ENCODE measurements at places on chromosomes 5 and 9. TPM values are rescaled to one million over a fixed set of nuclear protein-coding genes. Genes with fewer than 3 reads are reported as not detected.

DNA sequence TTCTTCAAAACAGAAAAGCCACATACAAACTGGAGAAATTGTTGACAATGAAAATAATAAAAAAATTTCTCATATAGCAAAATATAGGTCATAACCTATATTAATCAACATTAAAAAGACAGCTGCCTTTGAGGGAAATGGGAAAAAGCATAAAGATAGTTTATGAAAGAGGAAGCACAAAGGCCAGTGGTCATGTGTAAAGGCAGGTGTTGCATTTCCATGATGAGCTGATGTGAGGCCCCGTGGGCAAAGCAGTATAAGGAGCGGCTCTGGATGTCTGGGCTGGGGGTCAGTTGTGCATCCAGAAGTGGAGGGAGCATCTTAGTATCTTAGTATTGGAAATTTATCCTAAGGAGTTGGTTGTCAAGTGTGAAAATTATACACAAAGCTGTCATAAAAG, 18.3 kb downstream of the NDUFS6 start:
- H3K27ac ChIP-seq = no peak overlapping the region
- no peak for DNase-seq
- H3K4me3 ChIP-seq = no peak overlapping the region
- no peaks in the 10 kb centered on the region for H3K4me1 ChIP-seq
- H3K27me3 ChIP-seq = no peaks in the 10 kb centered on the region

DNA sequence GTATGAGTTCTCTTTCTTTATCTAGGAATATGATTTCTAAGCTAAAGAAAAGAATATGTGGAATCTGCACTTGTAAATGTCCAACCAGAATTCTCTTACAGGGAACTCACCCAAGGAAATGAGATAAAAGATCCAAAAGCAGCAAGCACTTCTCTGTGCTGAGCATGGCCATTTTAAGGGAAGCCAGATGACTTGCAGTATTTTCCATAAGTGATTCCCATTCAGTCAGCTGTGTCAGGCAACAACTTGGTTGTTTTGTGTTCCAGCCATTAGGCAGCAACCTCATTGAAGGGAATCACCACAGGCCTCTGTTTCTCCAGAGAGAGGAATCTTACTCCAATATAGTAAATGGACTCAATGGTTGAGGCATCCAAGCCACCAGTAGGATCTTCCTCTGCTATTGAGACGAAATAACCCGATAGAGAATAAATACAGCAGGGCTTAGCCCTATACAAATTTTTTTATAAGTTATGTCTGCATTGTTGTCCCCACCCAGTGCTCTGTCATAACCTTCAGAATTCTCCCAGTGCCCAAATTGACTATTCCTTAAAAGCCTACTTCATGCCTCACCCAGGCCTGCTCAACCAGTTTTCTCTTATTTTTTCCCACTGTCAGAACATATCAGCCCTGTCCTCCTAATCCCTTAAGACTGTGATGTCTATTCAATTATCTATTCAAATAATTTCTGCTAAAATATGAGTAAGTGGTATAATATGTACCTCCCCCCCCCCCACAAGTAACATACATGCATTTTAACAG, 236.6 kb downstream of the PJA2 start:
- H3K4me3 ChIP-seq = no peak overlapping the region
- no peaks in the 10 kb centered on the region for H3K4me1 ChIP-seq
- H3K27me3 ChIP-seq = no peaks in the 10 kb centered on the region
- no peaks in the 10 kb centered on the region for H3K36me3 ChIP-seq
- H3K27ac ChIP-seq = no peak overlapping the region

DNA sequence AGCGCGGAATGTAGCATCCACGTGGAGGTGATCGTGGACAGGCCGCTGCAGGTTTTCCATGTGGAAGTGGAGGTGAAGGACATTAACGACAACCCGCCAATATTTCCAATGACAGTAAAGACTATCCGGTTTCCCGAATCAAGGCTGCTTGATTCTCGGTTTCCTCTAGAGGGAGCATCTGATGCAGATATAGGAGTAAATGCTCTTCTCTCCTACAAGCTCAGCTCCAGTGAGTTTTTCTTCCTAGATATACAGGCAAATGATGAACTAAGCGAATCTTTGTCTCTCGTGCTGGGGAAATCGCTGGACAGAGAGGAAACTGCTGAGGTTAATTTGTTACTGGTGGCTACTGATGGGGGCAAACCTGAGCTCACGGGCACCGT, 598 bp downstream of the PCDHA2 start:
- H3K27me3 ChIP-seq = no peaks in the 10 kb centered on the region
- no peaks in the 10 kb centered on the region for H3K4me1 ChIP-seq
- DNase-seq = no peak
- no peaks in the 10 kb centered on the region for H3K36me3 ChIP-seq
- peak overlapping the region; percentile 12 for H3K4me3 ChIP-seq

DNA sequence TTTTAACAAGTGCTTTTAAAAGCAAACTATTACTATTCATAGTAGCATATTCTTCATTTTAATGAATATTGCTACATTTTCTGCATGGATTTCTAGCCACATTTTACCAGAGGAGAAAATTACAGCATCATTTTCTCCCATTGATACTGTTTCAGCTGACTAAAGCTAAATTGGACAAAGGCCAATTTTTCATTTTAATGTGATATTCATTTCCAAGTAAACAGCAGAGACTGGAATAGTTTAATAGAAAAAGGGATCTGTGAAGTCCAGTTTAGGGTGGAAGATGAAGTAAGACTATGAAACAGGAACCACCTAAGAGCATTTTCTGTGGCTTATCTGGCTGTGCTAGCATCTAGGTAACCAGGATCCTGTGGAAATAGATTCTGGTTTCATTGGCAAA, 128.1 kb downstream of the GIN1 start:
- no peaks in the 10 kb centered on the region for H3K27me3 ChIP-seq
- H3K27ac ChIP-seq = no peak overlapping the region
- no peaks in the 10 kb centered on the region for H3K4me1 ChIP-seq

DNA sequence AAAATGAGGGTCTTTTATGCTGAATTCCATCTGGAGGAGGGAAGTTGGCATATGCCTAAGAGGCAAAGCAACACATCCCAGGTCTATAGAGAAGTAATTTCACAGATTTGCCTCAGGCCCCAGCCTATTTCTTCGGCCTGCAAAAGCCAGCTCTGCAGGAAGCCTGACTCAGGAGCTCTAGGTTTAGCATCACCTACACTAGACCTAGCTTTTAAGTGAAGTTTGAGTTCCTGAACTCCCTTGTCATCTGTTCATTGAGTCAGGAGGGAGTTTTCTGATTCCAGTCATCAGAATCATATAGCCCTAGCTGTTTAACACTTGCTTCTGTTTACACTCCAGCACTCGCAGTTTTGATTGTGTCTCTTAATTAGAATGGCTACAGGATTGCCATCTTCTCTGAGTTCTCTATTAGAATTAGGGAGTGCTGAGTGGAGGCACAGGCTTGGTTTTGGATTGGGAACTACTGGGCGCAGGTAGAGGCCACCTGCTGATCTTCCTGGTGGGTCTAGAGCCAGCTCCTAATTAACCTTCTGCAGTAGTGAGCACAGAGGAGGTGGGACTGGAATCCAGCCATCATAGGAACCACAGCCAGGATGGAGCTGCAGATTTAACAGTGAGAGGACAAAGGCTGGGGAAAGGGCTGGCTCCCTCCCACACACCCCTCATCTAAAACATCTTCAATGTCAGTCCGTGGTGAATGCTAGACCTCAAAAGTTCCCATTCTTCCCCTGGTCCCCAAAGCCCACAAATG, 179.5 kb downstream of the TRIO start:
- no peaks in the 10 kb centered on the region for H3K36me3 ChIP-seq
- no peak for DNase-seq
- H3K27me3 ChIP-seq = no peaks in the 10 kb centered on the region
- H3K4me3 ChIP-seq = no peak overlapping the region

DNA sequence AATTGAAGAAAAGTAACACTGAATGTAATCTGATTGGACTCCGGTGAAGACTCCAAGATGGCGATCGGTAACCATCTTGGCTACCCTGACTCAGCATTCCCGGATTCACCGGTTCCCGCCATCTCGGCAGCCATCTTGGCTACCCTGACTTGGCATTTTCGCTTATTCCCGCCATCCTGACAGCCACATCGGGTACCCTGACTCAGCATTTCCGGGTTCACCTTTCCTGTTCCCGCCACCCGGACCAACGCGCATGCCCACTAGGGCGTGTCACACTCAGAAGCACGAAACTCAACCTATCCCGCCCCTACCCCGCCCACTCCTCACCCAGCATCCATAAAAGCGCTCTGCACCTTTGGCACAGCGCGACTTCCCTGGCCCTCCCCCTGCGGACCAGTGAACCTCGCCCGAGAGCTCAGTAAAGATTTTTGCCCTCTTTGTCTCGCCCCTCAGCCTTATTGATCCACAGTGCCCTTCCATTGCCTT, 17.2 kb downstream of the SPTLC1 start:
- peak; percentile 83 for DNase-seq
- H3K27ac ChIP-seq = no peak overlapping the region
- H3K36me3 ChIP-seq = no peaks in the 10 kb centered on the region
- no peaks in the 10 kb centered on the region for H3K4me1 ChIP-seq

DNA sequence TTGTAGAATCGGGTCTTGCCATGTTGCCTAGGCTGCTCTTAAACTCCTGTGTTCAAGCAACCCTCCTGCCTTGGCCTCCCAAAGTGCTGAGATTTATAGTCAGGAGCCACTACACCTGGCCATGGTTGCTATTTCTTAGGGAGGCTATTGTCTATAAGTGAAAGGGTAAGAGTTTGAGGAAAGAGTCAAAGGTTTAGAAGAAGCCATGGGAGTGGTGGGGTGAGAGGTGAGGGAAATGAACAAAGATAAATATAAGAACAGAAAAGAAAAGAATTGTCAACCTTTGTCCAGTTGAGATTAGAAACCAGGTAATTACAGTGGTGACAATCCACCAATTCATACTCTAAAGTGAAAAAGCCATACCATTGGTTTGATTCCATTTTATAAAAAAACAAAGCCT, 32.6 kb upstream of the RANBP6 start:
- no peak for DNase-seq
- H3K27ac ChIP-seq = no peak overlapping the region
- H3K4me1 ChIP-seq = no peaks in the 10 kb centered on the region
- no peaks in the 10 kb centered on the region for H3K36me3 ChIP-seq
- H3K27me3 ChIP-seq = no peaks in the 10 kb centered on the region

DNA sequence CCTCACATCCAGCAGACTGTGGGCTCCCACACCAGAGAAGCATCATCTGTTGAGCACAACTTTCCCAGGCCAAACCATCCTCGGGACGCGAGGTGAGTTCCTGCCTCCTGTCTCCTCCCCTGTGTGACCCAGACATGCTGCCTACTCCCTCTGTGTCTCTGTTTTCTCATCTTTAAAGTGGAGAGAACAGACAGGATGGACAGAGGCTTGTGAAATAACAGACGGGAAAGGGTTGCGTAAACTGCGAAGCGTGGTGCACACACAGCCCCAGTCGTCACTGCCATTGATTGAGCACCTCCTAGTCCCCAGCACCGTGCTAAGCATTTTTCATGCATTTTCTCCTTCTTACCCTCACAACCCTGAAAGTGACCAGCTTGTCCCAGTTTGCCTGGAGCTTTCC, 52.1 kb upstream of the LMX1B start:
- H3K4me1 ChIP-seq = no peaks in the 10 kb centered on the region
- no peak overlapping the region for H3K27ac ChIP-seq
- H3K36me3 ChIP-seq = no peaks in the 10 kb centered on the region

- no peak overlapping the region for H3K27ac ChIP-seq
- no peaks in the 10 kb centered on the region for H3K27me3 ChIP-seq
- H3K4me3 ChIP-seq = no peak overlapping the region
- no peaks in the 10 kb centered on the region for H3K36me3 ChIP-seq
These were observed 488.6 kb downstream of the CSNK1G3 start for GRCh38 chr5:124000538-124000937.

- H3K27ac ChIP-seq = no peak overlapping the region
- H3K36me3 ChIP-seq = no peaks in the 10 kb centered on the region
- no peak for DNase-seq
- H3K4me1 ChIP-seq = no peaks in the 10 kb centered on the region
- H3K4me3 ChIP-seq = no peak overlapping the region
These were observed 361.9 kb upstream of the CDH6 start for GRCh38 chr5:30831605-30832004.

GRCh38 chr5:75610201-75610600, 1.1 kb upstream of the ANKDD1B start:
- H3K27me3 ChIP-seq = no peaks in the 10 kb centered on the region
- H3K36me3 ChIP-seq = no peaks in the 10 kb centered on the region
- peaks cover 5% of the 10 kb centered on the region for H3K4me1 ChIP-seq
- DNase-seq = no peak

DNA sequence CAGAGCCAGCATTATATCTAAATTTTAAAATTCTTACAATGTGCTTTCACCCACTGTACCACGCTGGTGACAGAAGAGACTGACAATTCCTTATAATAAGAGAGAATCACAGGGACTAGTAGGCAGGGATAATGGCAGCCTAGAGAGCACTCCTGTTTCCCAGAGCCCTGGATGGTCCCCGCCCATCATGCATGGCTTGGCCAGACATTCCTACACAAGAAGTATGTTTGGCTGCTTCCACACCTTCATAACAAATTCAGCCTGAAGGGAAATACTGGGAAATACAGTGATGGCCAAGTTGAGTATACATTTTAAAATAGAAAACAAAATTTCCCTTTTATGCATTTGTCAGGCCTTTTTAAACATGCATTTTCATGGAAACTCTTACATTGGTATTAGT, 193.5 kb upstream of the ELL2 start:
- DNase-seq = no peak
- H3K4me1 ChIP-seq = no peaks in the 10 kb centered on the region
- no peak overlapping the region for H3K27ac ChIP-seq
- H3K4me3 ChIP-seq = no peak overlapping the region

DNA sequence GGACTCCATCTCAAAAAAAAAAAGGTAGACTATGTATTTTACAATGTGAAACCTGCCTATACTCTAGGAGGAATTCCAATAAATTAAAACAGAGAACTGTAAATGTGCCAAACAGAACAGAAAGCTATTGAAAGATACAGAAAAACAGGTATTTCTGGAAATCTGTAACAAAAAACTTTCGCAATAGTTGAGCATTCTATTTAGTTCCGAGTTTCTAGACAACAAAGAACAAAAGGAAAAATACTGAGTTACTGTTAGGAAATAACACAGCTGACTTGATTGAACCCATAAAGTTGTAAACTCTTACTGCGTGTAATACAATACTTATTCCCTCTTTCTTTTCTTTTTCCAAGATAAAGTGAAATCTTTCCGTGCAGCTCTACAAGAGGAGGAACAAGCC, 18.6 kb downstream of the DIMT1 start:
- no peaks in the 10 kb centered on the region for H3K27me3 ChIP-seq
- H3K36me3 ChIP-seq = peaks cover 49% of the 10 kb centered on the region
- DNase-seq = no peak
- H3K27ac ChIP-seq = no peak overlapping the region
- H3K4me1 ChIP-seq = no peaks in the 10 kb centered on the region

The SPAAR gene
- 2.4 TPM for total RNA-seq

The OLFM1 gene
- total RNA-seq = 5.2 TPM

The SPARC gene
- total RNA-seq = 116 TPM

The RACK1 gene
- total RNA-seq = 2,255 TPM

The CAMK2A gene
- not detected for total RNA-seq

The C5 gene
- total RNA-seq = 485 TPM

All from liver (tissue), 10 donors.